SK-MEL-5 (cell line): ENCODE measurements at places on chromosomes 1 and 21.

GRCh38 chr1:174023440-174023839 is 1.3 kb upstream of the RC3H1 start:
- peak; percentile 64 for DNase-seq

- DNase-seq, result no peak
These were observed 30.7 kb upstream of the TARBP1 start for GRCh38 chr1:234509457-234510328.

DNA sequence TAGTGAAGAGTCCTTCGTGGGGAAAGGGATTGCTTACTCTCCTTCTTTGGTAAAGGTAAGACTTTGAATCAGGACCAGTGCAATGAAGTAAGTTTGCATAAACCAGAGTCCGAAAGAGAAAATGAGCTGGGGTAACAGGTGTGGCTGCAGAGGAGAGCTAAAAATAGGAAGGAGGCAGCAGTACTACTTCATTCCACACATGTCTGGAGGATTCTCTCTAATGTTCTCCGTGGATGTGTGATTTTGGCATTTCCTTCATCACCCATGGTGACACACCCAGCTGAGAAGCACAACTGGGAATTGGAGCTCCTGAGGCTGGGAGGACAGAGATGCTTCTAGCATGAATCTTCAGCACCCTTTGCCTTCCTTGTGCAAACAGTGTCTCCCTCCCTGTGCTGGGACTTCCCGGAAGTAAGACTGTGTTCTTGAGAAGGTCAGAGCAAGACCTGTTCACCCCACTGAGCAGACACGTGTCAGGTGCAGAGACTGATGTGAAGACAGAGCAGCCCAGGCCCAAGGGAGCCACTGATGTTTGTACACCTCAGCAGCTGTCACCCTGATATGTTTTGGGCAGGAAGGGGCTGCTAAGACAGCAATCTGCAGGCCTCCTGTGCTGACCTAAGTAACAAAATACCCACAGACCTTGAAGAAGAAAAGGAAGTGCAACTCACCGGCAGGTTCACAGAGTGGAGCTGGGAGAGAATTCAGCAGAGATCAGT is 13.3 kb downstream of the FCRL1 start:
- DNase-seq, result no peak

- DNase-seq, result no peak
These were observed 42.2 kb downstream of the KIF21B start for GRCh38 chr1:200981278-200981677.

- DNase-seq, result no peak
These were observed 48.5 kb downstream of the RGS7 start for GRCh38 chr1:241308471-241308870.

GRCh38 chr1:17207046-17207445 is 2.1 kb downstream of the PADI1 start:
- no peak for DNase-seq

- DNase-seq, result no peak
These were observed 9.9 kb downstream of the PHTF1 start for GRCh38 chr1:113749402-113749801.

GRCh38 chr1:245797592-245798348 is 643.0 kb downstream of the KIF26B start:
- DNase-seq, result peak; percentile 56

- DNase-seq, result no peak
These were observed 750.9 kb upstream of the B3GALT2 start for GRCh38 chr1:193937308-193937707.

GRCh38 chr1:219792337-219793021 is 135.9 kb downstream of the SLC30A10 start:
- no peak for DNase-seq

- DNase-seq, result no peak
These were observed 16.5 kb upstream of the MPZL1 start for GRCh38 chr1:167705250-167705649.

DNA sequence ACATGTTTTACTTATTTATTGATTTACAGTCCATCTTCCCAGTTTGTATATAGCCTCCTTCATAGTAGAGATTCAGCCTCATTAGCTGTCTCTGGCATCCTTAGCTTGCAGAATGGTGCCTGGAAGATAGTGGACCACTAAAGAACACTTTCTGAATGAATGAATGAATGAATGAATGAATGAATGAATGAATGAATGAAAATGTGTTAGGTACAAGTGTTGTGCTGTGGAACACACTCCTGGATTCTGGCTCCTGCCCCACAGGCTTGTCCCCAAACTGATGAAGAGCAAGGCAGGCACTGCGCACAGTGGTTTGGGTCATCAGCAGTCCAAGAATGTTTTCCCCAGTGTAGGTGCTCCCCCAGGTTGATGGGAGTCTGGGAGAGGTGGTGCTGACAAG is 159.4 kb downstream of the ST6GALNAC5 start:
- DNase-seq, result no peak

- peak; percentile 47 for DNase-seq
These were observed 1.4 kb downstream of the LDLRAP1 start for GRCh38 chr1:25544819-25545218.
